ENCODE measurements at places on chromosomes 12 and 14.

DNA sequence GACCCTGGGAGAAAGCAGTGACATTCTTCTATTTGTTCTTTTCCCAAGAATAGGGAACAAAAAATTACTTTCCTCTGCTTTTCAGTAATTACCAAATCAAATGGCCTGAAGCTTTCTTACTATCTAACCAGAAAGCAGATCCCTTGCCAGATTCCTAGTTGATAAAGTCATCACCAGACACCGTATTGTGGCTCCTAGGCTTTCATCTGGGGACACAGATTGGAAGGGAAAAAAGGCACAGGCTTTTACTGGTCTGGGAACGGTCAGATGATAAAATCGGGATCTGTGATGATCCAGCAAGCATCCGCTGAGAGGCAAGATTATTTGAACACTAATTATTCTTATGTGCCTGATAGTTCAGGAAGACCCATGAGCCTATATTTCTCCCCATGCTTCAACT is 79.1 kb upstream of the BCL2L14 start:
- DNase-seq: no peak

- no peak for DNase-seq
Observed at GRCh38 chr14:51328064-51328771, 88.2 kb downstream of the TMX1 start.

- DNase-seq: no peak
Observed at GRCh38 chr12:3680919-3681594, 71.9 kb downstream of the CRACR2A start.

DNA sequence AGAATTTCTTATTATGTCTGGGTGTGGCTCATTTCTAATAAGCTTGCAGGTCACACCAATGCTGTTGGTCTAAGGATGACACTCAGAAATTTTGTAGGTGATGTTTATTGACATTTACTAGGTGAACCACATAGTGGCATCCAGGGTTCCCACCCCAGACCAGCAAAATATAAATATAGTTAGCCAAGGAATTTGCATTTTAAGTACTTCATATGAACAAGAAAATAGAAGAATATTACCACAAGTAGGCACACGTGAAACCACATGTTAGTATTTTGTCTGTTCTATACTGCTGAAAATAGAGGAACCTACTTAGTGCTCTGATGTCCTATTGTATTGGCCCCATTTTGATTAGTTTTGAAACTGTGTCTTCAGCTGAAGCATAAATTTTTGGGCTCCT is 71.1 kb downstream of the USP15 start:
- DNase-seq: no peak

All from cardiac septum (tissue), 1 donor.